ENCODE measurements at places on chromosomes 6 and 20.
A peak's percentile ranks its signal among the peaks of the same experiment; 100 is the strongest.

DNA sequence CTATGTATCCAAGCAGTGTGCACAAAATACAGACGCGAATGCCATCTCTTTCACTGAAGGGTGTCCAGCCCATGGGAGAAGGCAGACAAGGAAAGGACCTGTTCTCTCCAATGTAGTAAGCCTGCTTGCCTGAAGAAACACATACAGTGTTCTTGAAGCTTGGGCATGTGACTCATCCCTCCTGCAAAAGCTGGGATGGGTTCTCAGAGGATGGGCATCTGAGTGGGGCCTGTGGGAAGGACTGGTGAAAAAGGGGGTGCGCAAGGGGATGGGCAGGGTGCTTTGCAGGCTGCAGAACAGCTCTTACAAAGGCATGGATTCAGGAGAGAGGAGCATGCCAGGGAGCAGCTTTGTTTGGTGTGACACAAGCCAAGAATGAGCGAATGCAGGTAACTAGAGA, 128.1 kb downstream of the FYN start:
- DNase-seq = no peak

GRCh38 chr6:41439524-41440418, 104.4 kb downstream of the NCR2 start:
- DNase-seq = no peak

DNA sequence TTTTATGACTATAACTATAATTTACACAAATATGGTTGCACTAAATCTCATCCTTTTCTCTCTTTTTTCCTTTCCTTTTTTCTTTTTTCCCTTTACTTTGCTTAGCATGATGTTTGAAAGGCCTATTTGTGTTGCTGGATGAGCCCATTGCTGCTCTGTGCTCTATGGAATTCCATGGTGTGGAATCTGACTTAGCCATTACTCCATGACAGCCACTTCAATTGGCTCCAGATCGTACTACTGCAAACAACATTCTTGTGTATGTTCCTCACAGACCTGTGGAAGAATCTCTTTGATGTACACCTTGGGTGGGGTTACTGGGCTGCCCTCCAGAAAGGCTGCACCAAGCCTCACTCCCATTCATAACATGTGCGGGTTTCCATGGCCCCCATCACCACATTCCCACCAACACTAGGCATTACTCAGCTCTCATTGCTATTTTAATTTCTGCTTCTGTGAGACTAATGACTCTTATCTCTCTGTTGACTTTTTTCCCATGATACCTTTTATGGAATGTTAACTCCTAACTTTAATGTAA, 979.0 kb downstream of the KIF16B start:
- no peak for DNase-seq

- DNase-seq = peak; percentile 78
Measured at GRCh38 chr20:51750037-51750769, 18.0 kb downstream of the ATP9A start.

DNA sequence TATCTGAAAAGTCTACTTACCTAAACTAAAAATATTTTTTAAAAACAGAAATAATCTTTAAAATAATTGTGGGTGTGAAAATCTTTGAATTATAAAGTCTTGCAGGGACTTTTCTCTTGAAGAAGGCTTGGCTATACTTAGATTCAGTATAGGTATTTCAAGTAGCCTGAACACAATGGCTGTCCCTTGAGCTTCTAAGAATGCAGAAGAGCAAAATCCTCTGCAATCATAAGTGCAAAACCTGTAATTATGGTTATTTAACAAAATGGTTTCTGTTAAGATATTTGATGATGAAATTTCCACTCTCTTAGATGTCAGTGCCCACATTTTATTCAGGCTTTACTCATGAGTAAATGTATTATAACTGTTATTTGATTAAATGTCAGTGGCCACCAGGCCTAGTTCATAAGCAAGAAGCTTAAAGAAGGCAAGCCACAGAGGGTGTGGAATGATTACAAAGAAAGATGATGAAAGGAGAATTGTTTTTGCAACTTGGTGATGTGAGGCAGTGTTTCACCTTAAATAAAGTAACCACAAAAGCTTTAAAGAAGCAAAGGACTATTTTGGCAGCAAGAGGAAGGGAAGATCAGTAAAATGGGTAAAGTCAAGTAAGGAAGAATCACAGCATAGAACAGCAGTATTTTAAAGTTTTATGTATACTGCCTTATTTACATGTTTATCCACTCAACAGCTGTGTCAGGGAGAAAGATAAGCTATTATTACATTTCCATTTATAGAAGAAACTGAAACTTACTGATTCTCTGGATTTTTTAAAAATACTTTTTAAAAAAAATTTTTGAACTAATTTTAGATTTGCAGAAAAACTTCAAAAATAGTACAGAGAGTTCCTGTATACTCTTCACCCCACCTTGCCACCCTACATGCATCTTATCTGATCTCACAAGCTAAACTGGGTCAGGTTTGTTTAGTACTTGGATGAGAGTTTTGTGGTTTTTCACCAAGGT, 351.2 kb upstream of the RUNX2 start:
- DNase-seq = peak; percentile 36

DNA sequence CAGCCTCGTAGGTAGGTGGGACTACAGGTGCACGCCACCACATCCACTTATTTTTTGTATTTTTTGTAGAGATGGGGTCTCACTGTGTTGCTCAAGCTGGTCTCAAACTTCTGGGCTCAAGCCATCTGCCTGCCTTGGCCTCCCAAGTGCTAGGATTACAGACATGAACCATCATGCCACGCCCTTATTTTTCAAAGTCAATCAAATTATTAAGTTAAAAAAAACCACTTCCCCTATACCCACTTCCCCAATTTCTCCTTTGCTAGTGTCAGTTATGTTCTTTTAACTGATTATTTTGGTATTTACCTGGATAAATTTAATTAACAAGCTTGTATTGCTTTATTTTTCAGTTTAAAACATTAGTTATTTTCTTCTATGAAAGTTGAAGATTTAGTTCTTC, 49.6 kb downstream of the RIOK1 start:
- peak; percentile 84 for DNase-seq

DNA sequence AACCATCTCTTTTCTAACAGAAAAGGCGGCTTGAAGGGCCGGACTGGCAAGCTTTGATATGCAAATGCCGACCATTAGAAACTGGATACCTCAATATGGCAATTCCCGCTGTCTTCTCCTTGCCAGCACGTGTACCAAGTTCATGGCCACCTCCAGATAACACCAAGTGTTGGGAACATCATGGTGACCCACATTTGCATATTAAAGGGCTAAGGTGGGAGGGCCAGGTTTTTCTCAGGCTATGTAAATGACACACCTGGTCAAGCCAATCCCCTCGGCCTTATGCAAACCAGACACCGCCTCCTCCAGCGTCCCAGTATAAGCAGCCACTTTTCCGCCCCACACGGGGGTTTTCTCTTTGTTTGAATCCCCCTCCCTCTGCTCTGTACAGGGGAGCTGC, 110.7 kb downstream of the DACT2 start:
- no peak for DNase-seq

GRCh38 chr20:33148040-33148439, 19.9 kb upstream of the BPIFA2 start:
- DNase-seq = no peak

- DNase-seq = no peak
Measured at GRCh38 chr6:105514306-105514705, 111.4 kb upstream of the PREP start.

GRCh38 chr6:129590408-129591022, 119.5 kb downstream of the ARHGAP18 start:
- DNase-seq = no peak

DNA sequence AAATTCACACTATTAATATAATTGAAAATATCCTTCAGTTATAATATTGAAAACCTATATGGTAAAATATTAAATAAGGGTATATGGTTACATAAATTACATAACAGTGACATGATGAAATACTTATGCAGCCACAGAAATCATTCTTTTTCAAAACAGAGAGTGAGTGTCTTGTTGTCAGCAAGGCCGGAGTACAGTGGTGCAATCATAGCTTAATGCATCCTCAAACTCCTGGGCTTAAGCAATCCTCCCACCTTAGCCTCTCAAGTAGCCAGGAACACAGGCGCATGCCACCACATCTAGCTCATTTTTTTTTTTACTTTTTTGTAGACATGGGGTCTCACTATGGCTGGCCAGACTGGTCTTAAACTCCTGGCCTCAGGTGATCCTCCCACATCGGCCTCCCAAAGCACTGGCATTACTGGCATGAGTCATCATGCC, 40.4 kb downstream of the FAM8A1 start:
- DNase-seq = peak; percentile 71

DNA sequence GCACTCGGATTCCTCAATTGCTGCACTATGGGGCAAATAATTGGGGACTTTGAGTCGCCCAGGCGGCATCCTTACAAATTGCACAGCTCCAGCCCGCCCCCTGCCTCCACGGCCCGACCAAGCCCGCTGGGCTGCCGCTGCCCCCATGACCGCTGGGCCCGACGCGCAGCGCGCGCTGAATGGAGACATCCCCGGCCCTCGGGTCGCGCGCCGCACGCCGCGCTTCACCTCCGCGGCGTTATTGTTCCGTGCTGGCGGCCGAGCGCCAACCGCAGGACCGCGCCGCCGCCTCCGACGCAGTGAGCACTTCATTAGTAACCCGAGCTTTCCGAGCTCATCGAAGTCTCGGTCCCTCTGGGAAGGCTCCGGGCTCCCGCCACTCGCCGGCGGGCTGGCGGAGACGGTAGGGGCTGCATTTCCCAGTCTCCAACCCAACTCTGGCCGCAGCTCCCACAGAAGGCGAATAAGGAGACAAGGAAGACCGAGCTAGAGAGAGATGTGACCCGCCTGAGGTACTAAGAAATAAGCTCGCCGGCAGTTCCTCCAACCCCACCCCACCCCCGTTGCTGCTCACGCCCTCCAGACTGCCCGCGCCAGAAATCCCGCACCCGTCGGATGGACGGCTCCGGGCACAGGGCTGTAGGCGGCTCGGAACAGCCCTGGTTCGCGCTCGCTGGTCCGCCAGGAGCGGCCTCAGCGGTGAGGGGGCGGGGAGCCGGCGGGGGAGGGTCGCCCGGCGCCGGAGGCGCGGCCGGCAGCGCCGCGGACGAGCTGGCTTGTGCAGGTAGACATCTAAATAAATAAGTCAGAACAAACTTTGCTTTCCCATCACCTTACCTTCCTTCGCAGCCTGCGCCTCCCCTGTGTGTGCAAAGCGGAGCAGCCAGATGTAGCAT, 703 bp downstream of the EPHA7 start:
- DNase-seq = no peak

- peak; percentile 43 for DNase-seq
Measured at GRCh38 chr6:154268486-154268885, 88.1 kb downstream of the IPCEF1 start.

GRCh38 chr6:167122041-167122826, 662 bp upstream of the CCR6 start:
- DNase-seq = no peak

DNA sequence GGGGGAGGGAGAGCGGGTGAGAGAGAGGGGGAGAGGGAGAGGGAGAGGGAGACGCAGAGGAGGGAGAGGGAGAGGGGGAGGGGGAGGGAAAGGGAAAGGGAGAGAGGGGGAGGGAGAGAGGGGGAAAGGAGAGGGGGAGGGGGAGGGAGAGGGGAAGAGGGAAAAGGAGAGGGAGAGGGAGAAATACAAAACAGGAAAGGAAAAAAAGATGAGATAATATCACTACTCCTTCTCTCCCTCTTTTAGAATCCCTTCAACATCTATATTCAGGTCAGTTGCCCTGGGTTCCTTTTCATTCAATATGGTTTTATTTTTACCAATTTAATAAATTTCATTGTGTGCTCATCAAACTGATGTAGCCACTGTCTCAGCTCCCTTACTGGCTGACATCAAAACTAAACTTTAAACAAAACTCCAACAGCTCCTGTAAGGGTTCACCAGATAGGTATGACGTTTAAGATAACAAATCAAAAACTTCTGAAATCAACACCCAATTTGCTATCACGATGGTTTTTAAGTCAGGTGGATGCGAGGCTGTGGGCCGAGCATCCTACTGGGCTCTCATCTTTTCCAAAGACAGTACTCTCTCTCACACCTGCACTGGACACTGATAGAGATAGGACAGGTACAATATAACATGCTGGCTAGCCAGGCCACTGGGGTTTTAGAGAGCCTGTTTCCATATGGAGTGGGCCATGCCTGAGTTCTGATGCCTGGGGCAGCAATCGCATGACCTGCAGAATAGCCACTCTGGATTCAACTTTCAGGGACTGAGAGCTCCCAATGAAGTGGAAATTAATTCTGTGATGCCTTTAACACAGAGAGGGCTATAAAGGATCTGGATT, 99.5 kb downstream of the FYN start:
- DNase-seq = no peak

Measured in inflammatory macrophage (primary cell).